Fibroblast of mammary gland (primary cell): ENCODE measurements at places on chromosomes 11 and 22.

GRCh38 chr11:49302360-49302759 lies 94.0 kb upstream of the FOLH1 start:
- DNase-seq, result no peak

DNA sequence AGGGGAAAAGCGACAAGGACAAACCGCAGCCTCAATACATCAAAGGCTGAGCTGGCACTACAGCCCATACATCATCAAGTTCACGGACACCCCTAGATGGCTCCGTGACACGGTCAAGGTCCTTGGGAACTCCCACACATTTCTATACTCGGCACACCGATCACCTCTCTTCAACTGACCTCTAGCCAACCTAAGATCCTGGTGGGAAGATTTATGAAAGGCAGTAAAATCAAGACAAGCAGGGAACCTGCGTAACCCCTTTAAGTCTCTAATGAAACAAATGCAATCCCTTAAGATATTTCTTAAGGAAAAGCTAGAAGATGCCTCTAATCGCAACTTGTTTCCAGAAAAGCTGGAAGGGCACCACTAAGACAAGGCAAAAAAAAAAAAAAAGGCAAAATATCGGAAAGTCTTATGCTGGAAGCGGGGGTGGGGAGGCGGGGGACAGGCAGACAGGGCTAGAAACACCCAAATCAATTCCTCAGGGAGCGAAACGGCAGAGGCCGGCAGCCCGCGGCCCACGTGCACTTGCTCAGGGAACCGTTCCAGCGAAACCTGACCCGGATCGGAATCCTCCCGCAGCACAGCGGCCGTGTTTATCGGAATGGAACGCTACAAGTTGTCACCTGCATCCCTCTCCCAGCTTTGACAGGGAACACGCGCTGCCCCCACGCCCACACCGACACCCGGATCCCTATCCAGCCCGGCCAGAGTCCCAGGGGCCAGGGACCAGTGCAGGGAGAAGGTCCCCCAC lies 1.4 kb downstream of the ARHGAP20 start:
- peak; percentile 26 for DNase-seq

- no peak for DNase-seq
Measured at GRCh38 chr11:44203270-44204043, 106.5 kb downstream of the ALX4 start.

GRCh38 chr11:126063507-126063852 lies 814 bp upstream of the CDON start:
- DNase-seq, result no peak

DNA sequence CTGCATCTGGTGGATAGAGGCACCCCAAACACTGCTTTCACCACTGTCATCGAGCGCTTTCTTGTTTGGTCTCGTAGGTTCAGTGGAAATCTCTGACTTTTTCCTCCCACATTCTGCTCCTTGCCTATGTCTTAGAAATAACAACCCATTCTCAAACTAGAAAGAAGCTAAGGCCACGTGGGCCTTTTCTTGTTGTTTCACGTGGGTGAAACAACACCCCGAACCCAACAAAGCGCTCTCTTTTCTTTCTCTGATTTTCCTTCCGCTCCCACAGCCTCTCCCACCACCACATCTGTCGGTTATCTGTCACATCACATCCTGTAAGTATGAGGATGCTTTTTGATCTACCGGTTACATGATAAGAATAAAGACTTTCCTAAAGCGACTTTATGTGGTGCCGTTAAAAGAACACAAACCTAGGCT lies 77.1 kb downstream of the LINC01488 start:
- DNase-seq, result no peak

DNA sequence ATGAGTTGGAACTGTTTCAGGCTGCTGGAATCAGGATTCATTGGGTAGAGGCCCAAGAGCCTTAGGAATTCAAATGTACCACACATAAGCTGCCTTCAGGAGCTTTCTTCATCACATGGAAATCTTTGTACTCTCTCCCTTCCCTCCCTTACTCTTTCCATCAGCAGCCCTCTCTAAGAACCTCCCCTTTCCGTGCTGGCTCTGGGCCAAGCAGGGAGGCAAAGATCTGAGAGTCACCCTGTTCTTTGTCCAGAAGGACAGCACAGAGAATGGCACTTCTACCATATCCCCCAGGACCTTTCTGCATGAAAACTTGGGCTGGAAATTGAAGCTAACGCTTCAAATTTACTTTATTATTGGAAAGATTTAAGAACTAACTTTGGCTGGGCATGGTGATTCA lies 20.7 kb upstream of the TPBGL start:
- DNase-seq, result no peak

DNA sequence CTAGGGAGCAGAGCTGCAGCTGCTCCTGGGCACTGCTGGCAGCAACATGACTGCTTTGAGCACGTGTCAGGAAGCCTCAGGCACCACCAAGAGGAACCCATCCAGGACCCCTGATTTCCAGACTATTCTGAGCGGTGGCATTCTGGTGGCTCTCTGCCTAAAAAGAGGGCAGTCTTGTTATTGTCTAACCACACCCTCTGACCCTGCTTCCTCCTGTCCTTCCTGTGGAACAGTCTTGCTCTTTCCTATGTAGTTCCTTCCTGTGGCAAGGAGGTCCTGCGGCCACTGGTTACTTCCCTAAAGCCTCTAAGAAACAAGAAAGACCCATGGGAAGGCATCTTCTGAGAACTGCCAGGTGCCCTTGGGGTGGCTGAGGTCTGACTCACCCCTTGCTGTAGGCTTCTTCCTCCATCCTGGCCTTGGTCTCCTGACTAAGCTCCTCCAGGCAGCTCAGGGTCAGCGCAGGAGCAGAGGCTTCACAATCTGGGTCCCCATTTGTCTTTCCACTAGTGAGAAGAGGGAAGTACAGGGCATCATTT lies 13.1 kb upstream of the LYVE1 start:
- DNase-seq, result peak; percentile 44

- no peak for DNase-seq
Measured at GRCh38 chr11:77470504-77470903, 3.4 kb downstream of the PAK1 start.

DNA sequence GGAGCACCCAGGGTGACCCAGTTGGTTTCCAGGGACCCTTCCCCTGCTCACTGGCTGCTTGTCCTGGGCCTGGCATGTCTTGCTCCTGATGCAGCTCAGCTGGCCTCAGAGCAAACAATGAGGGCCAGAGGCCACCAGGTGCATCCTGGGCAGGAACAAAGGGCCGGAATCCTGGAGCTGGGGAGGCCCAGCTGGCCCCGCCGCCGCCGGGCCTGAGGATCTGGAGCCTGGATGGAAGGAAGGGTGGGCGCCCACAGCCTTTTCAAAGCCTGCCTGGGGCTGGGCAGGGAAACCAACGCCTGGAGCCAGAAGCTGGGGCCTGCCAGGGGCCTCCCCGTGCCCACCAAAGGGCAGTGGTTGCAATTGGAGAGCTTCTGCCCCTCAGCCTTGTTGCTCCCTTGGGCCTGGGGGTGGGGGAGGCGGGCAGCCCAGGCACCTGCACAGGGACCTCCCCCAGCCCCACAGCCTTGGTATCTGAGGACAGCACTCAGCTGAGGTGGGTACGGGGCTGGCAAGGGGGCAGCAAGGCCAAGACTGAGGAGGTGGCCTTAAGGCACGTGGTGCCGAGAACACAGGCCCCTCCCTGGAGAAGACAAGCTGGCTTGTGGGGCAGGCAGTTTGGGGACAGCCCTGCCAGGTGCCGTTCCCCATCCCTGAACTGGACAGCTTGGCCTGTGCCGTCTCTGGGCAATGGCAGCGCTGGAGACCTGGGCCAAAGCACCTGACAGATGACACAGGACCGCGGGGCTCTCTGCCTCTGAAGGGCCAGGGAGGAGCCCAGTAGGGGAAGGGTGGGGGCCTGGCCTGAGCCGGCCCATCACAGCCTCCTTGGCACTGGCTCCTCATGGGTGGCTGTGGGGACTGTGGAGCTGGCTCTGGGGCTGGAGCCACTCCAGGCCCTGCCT lies 7.1 kb upstream of the ADORA2A start:
- no peak for DNase-seq

- no peak for DNase-seq
Measured at GRCh38 chr22:50604256-50605001, 3.8 kb downstream of the MAPK8IP2 start.

DNA sequence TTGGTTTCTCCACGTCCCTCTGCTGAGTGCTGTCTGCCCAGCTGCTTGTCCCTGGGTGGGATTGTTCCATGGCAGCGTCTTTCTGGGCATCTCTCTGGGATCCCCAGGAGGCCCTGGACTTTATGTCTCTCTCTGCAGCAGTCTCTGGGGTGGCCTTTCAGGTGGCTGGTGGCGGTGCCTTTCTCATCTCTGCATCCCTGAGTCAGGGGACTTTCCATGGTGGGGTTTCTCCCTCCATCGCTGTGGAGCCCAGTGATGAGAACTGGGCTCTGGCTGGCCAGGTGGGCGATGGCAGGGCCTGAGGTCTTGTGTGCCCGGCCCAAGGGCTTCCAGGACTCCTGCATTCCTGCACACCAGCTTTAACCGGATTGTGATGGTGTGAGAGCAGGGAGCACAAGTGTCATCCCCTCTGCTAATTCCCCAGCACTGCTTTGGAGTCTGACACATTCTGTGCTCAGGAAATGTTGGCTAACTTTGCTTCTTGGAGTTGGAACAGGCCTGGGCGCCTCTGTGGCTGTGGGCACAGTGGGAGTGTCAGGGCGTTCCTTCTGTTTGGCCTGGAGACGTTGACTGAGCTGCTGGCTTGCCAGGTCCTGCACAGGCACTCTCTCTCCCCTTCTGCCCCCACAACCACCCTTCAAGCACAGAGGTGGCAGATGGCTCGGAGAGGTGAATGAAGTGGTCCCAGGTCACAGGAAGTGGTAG lies 27.9 kb downstream of the FAM83F start:
- no peak for DNase-seq

- no peak for DNase-seq
Measured at GRCh38 chr11:84381666-84382065, 1095.5 kb upstream of the CCDC90B start.

DNA sequence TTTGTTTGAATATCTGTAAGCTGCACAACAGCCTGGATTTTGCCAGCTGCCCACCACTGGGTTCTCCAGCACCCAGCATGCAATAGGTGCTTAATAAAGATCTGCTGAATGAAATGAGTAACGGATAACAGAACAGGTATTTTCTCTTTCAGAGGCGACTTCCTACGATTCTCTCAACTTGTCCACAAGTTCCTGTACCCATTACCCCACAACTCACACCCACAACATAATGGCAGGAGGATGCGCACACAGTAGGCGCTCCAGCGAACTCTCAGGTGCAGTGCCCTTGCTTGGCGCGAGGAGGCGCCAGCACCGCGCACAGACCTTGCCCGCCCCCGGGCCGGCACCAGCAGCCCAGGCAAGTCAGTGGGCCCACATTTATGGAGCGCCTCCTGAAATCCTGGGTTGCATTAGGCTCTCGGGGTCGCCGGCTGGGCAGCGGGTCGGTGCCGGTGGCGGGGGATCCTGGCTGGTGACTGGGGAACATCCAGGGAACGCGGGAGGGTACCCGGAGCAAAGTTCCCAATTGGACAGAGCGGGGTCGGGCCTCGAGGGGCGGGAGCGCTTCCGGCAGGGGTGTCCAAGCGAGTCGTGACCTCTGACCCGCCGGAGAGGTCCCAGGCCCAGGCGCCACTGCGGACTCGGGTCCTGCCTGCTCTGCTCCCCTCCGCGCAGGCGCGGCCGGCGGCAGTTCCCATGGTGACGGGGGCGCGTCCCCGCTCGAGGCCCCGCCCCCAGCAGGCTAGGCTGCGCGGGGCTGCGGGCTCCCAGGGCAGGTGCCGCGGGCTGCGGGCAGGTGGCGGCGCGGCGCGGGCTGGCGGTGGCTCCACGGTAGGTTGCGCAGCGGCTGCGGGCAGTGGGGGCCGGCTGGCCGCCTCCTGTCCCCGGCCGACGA lies at the start of gene KIAA1671:
TSS of gene KIAA1671 (plus strand) at position 775 of the 895 bp plus-strand sequence. CDS start 75,284 bp downstream, outside the sequence.
- peak; percentile 42 for DNase-seq

GRCh38 chr11:67651976-67652781 lies 1.6 kb upstream of the ACY3 start:
- no peak for DNase-seq

DNA sequence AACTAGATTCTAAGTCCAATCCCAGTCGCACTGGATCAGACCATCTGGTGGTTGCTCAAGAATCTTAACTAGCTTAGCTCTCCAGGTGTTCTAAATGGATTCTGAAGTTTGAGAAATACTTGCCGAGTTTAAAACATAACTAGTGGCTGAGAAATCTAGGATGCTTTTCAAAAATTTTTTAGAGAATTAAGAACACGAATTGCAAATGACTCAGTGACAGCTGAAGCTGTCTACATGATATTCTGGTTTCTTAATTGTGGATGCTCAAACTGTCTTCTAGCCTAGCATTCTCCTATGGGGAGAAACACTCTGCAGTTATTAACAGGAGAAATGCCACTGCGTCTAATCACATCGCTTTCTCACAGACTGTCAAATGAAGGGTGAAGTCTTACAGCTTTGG lies 20.2 kb upstream of the TP53AIP1 start:
- DNase-seq, result no peak

DNA sequence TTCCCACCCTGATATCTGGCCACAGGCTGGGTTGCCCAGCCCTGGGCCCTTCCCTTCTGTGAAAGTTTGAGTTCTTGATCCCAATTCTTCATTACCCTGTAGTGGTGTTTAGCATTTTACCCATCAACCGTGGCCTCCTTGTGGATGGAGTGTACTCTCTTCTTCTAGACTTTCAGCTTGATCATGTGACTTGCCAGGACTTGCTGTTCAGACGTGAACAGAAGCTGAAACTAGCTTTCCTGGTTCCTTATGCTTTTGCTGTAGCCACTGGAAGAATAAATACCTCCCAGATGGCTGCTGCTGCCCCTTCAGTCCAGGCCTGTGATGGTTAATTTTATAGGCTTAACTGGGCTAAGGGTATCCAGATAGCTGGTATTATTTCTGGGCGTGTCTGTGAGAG lies 32.7 kb upstream of the DAGLA start:
- DNase-seq, result no peak

GRCh38 chr11:121557348-121557747 lies 104.6 kb upstream of the SORL1-AS1 start:
- peak; percentile 47 for DNase-seq

DNA sequence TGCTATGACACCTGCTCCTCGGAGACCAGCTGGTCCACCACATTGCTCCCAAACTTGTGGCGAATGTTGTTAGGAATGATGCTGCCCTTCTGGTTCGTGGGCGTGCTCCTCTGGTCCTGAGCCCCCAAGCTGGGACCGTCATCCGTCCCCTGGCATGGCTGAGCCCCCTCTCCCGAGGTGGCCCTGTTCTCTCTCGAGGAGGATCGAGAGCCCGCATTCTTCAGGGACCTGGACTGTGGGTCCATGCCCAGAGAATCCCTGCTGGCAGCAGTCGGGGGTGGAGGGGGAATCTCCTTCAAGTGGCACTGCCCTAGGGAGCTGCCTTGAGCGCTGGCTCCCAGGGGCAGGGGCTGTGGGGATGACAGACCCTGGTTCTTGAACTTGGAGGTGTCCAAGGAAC lies 17.4 kb downstream of the TST start:
- no peak for DNase-seq

DNA sequence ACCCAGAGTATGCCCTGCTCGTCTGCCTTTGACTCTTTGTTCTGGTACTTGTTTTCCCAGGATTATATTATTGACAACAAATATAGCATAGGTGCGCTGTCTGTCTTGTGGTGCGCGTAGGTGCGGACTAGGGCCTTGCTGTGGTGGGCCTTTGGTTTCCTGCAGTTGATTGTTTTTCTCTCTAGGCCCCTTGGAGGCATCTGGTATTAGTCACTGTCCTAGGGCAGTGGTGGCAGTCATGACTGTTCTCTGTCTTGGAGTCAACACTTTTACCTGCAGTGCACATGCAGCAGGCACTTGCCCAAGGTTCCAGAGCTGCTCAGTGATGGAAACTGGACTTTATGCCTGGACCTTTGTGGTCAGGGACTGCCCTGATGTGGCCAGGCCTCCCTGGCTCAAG lies 18.6 kb downstream of the PPP6R2 start:
- no peak for DNase-seq

- DNase-seq, result peak; percentile 58
Measured at GRCh38 chr11:65575568-65576231, at the start of gene EHBP1L1. Gene EHBP1L1 (plus strand): TSS chr11:65576053. CDS start chr11:65576303, 250 bp downstream.
